ENCODE measurements at places on chromosomes 16 and 17.

DNA sequence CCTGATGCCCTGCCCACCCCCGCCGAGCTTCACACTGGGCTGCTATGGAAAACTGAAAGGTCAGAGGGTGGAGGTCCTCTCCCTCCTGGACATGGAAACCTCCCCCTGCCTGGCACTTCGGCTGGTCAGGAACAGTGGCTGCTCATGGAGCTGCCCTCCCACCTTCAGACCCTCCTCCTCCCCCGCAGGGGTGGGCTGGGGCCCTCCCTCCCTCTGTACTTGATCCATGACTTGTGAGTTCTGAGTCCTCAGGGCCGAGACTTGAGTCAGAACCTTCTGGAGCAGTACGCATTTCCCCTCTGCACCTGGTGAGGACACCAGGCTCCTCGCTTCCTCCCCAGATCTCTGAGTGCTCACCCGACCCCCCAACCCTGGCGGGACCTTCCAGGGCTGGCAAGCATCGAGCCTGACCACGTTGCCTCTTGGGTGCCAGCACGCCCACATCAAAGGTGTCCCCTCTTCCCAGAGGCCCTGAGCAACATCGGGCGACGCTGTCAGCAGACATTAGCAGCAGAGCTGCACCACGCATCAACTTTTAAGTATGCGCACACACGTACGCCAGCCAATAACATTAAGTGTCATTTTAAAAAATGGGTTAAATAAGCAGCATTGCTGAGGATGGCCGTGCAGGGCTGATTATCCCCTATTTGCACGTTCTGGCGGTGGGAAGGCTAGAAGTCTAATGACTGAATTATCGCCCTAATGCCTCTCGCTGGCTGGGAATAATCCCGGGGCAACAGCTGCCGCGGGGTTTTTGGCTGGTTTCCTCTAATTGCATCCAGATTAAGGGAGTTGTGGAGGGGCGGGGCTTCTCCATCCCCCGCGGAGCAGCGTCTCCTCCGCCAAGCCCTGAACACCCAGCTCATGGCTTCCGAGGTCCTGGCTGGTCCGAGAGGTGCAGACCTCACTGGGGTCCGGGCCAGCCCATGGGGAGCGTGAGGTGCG lies 98.0 kb downstream of the TBC1D16 start:
- peak; percentile 29 for DNase-seq

GRCh38 chr16:72936408-72936807 lies 111.5 kb downstream of the ZFHX3 start:
- DNase-seq, result no peak

DNA sequence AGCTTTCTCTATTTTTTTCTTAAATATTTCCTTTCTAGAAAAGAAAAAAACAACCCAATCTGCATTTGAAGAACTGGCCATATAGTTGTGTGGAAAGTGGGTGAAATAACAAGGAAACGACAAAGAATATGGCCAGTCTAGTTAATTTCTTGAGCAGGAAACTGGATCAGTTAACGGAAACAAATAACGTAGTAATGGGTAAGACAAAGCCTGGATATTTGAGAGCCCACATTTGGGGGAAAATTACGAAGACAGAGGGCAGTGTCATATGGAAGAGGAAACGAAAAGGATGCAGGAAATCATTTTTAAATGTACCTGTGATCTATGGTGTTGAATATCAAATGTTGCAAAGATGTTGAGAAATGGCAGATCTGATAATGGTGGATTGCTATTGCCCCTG lies 78.6 kb downstream of the HS3ST3A1 start:
- DNase-seq, result no peak

- DNase-seq, result no peak
Observed at GRCh38 chr17:6910987-6911603, 79.6 kb upstream of the TEKT1 start.

GRCh38 chr17:1554751-1555540 lies 7.6 kb downstream of the PITPNA start:
- DNase-seq, result no peak

DNA sequence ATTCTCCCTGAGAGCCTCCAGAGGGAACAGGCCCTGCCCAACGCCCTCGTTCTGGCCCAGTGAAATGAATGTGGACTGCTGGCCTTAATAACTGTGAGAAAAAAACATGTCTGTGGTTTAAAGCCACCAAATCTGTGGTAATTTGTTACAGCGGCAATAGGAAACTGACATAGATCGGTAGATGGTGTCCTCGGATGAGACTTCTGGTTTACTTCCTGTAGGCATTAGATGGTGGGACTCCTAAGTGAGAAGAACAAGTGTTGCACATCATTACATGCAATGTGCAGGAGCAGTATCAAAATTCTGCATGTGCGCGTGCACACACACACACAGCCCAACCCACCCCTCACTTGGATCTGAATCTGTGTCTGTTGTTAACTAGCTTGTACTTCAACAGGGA lies 42.0 kb downstream of the CDK5R1 start:
- no peak for DNase-seq

DNA sequence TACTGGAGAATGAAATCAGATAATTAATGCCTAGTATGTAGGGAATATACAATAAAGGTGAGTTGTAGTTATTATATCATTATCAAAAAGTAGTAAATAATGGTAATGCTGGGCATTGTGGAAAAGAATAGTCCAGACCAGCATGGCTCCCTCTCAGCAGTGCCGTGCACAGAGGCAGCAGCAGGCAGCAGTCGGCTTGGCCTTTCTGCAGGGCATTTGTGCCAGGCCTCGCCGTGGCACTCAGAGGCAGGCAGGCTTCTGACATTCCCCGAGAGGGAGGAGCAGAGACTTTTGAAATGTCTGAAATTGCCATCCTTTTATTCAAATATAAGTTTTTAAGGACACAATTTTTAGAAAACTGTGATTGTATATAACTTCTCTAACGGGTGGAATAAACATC lies 15.0 kb downstream of the KIAA0513 start:
- DNase-seq, result no peak

DNA sequence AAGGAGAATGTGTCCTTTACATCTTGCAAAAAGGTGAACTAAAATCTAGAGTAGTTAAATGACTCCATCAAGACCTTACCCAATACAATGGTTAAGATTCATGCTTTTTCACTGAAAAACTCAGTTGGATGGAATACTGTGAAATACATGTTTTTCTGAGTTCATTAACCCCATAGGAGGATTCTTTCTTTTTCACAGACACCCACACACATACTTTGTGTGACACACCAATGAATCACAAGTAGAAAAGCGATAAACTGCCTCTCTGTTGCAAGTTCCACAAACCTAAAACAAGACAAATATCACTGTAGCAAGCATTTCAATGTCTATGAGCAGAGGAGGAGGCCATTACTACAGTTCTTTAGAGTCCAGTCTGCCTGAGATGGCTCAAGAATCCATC lies 258.8 kb upstream of the CDH5 start:
- DNase-seq, result no peak
